Activated CD8-positive, alpha-beta memory T cell treated with anti-CD3 and anti-CD28 coated beads for 4 hours (primary cell): ENCODE measurements at places on chromosomes 13 and 19.

- DNase-seq = no peak
Observed at GRCh38 chr13:74114641-74115040, 19.6 kb downstream of the KLF12 start.

DNA sequence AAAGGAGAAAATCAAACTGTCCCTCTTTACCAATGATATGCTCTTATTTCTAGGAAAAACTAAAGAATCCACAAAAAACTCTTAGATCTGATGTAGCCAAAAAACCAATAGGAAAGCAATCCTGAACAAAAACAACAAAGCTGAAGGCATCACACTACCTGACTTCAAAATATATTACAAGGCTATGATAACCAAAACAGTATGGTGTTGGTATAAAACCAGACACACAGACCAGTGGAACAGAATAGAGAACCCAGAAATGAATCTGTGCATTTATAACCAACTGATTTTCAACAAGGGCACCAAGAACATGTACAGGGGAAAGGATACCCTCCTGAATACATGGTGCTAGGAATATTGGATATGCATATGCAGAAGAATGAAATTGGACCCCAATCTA lies 9.7 kb upstream of the ZNF546 start:
- DNase-seq = no peak

- no peak for DNase-seq
Observed at GRCh38 chr13:22064854-22065620, 394.2 kb downstream of the FGF9 start.

DNA sequence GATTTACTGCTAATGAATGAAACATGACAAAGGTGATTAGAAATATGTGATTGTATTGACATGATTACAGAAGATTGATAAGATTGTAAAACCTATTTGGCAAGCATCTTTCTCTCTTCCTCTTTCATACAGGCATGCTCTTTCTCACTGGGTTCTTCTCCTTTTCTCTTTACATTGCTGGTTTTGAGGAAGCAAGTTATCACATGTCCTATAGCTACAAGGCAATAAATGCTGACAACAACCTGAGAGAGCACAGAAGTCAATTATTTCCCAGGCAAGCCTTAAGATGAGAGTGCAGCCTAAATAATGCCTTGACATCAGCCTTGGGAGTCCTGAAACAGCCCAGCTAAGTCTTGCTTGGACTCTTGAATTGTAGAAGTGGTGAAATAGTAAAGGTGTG lies 875.0 kb downstream of the SLITRK1 start:
- DNase-seq = no peak

DNA sequence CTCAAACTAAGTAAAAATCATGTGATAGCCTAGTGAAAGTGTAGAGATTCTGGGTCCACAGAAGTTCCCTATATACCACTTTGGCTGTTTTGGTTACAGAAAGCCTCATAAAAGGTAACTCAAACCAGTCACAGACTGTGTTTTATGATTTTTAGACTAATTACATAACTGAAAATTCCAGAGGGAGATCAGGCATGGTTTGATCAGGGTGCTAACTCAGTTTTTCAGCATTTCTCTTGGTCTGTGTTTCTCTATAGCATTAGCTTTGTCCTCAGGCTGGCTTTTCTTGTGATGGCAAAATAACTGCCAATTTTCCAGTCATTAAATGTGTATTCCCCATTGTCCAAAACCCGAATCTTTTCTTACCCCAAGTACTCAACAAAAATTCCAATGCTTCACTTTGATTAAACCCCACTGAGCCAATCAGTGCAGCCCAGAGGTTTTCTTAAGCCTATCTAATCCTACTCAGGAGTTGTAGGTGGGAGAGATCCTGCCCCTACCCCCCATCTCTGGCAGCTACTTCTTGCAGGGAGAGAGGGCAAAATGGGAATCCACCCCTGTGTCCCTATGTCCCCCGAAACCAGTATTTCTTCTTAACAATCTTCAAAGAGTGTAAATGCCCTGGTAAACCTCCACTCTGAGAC lies 8.6 kb upstream of the FXYD3 start:
- no peak for DNase-seq

DNA sequence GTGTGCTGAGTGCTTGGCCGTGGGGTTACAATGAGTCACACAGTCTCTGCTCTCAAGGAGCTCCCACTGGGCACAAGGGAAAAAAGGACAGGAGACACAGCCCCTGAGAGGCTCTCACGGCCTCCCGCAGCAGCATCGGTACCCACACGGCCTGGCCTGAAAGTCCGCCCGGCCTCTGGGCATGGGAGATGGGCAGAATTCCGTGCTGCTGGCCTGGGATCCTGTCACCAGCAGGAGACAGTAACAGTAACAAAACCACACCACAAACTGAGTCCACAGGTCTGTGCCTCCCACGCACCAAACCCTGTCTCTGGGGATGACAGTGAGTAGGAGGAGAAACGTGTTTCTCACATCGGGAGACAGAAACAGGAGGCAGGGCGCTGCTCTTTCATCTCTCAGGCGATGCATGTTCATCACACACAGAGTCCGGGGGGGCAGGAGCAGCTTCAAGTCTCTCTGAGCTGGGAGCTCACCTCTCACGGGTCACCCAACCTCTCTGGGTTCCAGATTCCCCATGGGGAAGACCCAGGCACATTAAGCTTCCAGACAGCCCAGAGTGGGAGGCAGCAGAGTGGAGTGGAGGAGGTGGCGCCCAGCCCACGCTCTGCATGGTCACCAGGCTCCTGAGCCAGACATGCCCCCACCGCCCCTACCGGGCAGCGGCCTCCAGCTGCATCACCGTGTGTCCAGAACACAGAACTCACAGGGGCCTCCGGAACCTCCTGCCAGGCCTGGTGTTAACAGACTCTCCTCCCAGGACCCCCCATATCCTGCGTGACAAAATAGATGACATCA lies 124.7 kb upstream of the VSTM2B start:
- DNase-seq = no peak

DNA sequence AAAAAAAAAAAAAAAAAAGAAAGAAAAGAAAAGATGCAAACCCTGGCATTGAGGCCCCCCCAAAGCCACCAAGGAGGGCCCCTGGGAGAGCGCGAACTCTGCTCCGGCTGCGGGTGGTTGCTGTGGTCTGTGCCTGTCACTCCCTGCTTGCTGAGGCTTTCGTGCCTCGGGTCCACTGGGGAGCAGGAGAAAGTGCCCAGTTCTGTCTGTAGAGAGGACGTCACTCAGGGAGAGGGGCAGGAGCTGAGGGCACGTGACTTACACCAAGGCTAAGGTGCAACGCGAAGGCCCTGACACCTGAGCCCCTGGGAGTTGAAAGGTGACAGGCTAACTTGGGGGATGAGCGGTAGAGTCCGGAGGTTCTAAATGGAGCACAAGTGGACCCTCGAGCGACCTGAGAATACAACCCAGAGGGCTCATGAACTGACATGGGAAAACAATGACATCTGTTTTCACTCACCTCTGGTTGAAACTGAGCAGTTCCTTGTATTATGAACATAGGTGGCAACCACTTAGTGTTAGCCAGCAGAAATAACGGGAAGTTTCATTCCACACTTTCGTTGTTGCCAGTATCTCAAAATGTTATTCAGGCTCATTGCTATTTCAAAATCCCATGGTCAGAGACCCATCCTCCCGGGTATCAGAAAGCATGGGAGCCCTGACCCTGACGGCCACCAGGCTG lies 69.2 kb upstream of the TM9SF2 start:
- no peak for DNase-seq

DNA sequence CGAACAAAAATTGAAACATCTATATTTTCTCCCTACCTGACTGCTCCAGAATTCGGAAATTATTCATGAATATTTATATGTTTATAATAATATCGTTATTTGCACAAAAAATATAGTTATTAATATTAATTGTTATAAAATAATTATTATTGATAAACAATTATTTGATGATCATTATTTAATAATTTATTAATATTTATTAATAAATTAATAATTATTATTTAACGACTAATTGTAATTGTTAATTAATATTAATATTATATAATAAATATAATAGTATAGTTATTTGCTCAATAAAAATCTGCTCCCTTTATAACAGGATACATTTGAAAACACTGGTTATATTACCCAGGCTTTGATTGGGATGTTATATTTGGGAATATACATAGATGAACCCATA lies 14.3 kb downstream of the CEACAM6 start:
- no peak for DNase-seq

- DNase-seq = no peak
Observed at GRCh38 chr13:44837250-44837649, 152.0 kb downstream of the NUFIP1 start.

DNA sequence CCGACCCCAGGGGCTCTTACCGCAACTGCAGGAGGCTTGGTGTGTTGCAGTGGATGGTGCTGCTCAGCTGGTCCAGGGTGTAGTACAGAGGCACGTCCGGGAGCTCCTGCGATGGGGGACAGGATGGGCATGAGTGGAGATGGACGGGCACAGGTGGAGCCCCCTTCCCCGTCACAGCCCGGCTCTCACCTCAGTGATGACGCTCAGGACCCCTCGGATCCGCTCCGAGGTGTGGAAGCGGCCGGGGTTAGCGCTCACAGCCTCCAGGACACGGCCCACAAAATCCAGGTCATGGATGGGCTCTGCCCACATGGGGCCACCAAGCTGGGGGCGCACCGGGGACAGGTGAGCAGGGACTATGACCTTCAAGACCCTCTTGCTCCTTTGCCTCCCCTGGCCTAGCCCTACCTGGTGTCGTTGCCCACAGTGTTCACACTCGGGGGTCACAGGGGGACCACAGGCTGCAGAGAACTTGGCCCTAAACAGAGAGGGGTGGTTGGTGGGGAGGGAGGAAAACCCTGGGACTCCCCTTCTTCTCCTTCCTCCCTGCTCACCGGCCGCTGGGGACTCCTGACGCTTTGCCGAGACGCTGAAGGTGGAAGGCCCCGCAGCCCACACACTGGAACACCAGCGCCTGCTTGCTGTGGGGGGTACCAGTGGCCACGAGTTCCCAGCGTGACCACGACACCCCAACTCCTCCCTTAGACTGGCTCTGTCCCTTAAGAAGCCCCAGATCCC lies 6.9 kb upstream of the LYL1 start:
- no peak for DNase-seq

DNA sequence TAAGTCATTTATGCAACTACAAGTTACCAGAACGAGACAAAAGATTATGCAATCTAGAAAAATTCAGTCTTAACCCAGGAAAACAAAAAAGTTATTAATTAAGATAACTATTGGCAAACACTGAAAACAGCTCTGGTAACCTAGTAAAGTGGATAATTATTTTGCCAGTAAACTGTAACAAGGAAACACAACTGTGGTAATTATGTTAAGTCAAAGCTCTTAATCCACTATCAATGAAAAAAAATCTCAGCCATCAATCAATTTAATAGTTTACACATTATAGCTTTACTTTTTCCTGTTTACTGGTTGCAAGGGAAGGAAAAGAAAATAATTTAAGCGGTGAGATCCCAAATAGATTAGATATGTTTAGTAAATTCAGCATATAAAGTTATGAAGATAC lies 11.2 kb downstream of the EXOSC8 start:
- DNase-seq = no peak

DNA sequence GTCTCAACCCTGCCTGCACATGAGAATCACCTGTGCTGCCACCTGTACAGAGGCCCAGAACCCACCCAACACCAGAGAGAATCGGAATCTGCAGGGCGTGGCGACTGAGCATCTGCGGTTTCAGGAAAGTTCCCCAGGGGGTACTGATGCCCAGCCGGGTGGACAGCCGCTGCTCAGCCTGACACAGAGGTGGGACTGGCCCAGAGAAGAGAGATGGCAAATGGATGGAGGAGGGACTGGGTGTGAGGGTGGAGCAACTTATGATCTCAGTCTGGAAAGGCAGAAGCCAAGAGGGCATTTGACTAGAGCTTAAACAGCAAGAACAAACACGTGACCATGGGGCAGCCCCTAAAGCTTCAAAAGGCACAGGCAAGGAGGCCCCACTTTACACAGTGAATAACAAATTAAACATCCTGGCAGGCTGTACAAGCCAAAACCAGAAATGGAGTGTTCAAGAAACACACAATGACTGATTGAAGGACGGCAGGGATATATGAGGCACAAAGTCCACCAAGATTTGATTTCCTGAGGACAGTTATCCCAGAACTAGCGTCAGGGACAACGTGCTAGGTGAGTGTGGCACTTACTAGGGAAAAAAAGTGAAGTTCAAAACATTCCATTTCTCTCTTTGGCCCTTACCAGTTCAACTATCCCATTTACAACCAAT lies 3.1 kb downstream of the RANBP3 start:
- no peak for DNase-seq

- no peak for DNase-seq
Observed at GRCh38 chr19:35040826-35041547, 534 bp upstream of the HPN start.

DNA sequence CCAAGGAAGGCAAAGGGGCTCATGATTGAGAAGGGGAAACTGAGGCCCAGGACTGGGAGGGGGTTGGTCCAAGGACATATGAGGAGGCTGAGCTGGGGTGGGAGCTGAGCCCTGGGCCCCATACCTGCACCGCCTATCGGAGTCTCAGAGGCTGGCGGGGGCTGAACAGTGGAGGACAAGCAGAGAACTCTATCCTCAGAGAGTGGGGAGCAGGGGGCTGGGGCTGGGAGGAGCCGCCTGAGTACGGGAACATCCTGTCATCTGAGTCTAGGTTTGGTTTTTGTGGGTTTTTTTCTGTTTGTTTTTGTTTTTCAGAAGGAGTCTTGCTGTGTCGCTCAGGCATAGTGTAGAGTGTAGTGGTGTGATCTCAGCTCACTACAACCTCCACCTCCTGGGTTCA lies 6.2 kb downstream of the ARRDC2 start:
- DNase-seq = no peak

GRCh38 chr19:18852648-18853047 lies 20.9 kb downstream of the UPF1 start:
- DNase-seq = no peak

DNA sequence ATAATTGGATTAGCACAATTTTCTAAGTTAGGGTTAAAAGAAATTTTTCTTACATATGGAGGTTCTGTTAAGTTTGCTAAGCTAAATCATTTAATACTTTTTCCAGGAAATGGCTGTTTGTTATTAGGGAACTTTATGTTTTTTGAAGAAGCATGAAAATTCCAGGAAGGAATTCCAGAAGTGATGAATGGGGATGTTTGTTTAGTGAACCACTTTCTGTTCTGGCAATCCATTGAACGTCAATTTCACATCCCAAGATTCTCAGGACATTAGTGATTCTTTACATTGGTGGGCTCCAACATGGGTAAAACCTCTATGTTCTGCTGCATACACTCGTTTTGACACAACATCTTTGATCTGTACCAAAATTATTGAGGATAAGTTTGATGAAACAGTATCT lies 534.4 kb downstream of the IRS2 start:
- no peak for DNase-seq

GRCh38 chr19:434152-434960 lies 25.4 kb upstream of the C2CD4C start:
- no peak for DNase-seq

GRCh38 chr19:50565984-50566903 lies 2.0 kb downstream of the LRRC4B start:
- no peak for DNase-seq

DNA sequence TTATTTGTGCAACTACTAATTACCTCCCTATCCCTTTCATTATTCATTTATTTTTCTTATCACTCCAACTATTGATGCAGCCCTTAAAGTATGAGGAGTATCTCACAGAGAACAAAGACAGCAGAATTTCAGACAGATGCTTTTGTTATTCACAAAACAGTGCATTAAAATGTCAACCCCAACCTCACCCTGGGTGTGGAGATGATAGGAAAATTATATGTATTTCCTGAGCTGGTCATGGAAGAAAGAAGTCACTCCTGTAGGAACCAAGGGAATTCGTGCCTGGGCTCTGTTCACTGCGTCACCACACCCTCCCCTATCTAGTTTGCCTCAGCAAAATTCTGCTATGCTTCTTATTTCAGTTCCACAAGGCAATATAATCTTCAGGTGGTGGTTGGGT lies 315.5 kb downstream of the OXGR1 start:
- no peak for DNase-seq

- DNase-seq = no peak
Observed at GRCh38 chr19:15863272-15863671, 34.6 kb downstream of the CYP4F2 start.
